ENCODE measurements at places on chromosomes 3 and 15.

DNA sequence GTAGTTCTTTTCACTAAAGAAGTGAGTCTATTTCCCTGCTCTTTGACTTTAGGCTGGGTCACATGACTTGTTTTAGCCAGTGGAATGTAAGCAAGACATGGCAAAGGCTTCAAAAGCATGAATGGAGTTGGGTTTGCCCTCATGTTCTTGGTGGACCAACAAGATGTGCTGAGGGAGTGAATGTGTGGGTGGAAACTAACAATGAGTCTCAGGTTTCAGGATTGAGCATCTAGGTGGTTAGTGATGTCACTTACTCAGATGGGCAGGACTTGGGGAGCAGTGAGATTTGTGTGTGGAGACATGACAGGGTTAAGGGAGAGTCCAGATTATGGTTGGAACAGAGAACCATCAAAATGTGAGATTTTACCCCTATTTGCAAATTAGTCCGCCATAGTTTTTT lies 181.4 kb upstream of the UBE2E1 start:
- DNase-seq, result no peak

DNA sequence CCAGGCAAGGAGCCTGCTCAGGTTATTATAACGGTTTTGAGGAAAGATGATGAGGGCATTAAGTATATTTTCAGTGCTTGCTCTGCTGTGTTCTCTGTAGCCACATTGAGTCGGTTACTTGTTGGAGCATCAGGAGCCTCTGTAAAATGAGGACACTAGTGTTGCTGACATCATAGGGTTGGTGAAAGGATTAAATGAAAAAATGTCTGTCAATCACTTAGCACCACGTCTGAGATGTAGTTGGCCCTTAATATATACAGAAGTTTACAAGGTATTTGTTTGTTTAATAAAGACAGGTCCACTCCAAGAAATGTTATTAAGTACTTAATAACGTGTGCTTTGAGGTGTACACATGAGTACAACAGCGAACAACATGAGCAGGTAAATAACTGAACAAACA lies 735 bp upstream of the SLC25A26 start:
- DNase-seq, result no peak

DNA sequence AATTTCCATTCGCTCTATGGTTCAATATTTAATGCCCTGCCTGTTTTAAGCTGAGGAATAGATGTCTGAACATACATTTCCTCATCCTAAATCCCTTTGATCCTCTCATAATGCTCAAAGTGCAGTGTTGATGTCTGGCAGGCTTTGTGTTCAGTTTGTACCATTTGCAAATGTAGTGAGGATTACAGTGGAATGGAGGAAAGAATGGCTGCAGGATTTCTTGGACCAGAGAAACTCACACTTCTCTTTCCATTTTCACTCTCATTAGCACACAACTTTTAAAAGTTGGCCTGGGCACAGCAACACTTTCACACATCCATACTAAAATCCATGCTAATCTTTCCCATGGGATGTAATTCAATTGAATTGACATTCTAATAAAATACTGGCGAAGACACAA lies 28.6 kb upstream of the THRB start:
- DNase-seq, result no peak

DNA sequence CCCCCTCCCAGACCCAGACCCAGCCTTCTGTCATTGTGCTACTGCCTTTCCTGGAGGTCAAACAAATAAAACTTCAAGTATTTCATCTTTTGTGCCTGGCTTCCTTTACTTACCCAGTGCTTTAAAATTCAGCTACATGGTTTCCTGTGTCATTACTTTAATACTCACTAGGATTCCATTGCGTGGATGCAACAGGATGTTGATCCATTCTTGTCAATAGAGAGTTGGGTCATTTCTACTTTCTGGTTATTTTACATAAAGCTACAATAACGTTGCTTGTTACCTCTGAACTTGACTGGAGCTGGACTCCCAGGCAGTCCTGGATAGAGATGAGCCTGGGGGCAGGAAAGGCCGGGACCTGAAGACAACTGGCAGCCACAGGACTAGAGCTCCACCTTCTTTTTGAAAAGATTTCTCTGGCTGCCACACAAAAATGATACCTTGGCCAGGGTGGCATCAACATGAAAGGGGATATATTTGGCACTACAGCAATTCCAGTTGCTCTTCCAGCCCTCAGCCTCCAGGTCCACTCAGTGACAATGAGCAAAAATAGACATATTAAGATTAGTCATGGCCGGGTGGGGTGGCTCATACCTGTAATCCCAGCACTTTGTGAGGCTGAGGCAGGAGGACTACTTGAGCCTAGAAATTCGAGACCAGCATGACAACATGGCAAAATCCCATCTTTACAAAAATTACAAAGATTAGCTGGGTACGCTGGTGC lies 23.3 kb upstream of the HEG1 start:
- no peak for DNase-seq

DNA sequence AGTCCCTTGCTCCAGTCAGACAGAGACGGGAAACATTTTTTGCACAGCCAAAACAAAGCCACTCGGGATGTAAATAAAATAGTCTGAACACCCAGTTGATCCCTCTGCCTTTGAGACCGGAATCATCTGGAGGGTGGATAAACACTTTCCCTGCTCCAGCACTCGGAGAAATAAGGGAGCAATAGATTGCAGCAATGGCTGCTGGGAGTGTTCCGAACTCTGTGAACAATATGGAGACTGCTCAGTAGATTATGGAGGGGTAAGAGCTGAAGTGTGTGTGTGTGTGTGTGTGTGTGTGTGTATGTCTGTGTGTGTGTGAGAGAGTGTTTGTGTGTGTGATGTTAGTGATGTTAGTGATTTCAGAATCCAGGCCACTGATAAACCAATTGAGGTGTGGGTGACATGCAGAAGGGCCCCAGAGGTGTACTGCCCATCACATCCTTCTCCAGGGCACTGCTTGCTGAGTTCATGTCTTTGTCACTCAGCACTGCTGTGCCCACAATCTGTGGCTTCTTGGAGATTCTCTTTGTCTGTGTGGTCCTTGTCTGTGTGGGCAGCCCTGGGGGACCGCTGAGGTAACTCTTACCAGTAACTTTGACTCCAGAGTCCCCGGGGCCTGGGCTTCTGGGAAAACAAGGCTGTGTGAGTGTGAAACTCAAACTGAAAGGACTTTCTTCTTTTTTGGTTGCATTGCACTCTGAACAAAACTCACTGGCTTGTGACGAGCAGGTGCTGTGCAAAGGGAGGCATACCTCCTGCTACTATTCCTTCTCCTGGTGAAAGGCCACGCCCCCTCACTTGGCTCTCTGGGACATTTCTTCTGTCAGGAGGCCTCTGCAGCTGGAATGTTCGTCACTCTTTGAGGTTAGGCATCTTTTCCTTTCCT lies 23.0 kb downstream of the CRYGS start:
- no peak for DNase-seq

GRCh38 chr3:71786551-71786950 lies 1.6 kb upstream of the PROK2 start:
- DNase-seq, result no peak

DNA sequence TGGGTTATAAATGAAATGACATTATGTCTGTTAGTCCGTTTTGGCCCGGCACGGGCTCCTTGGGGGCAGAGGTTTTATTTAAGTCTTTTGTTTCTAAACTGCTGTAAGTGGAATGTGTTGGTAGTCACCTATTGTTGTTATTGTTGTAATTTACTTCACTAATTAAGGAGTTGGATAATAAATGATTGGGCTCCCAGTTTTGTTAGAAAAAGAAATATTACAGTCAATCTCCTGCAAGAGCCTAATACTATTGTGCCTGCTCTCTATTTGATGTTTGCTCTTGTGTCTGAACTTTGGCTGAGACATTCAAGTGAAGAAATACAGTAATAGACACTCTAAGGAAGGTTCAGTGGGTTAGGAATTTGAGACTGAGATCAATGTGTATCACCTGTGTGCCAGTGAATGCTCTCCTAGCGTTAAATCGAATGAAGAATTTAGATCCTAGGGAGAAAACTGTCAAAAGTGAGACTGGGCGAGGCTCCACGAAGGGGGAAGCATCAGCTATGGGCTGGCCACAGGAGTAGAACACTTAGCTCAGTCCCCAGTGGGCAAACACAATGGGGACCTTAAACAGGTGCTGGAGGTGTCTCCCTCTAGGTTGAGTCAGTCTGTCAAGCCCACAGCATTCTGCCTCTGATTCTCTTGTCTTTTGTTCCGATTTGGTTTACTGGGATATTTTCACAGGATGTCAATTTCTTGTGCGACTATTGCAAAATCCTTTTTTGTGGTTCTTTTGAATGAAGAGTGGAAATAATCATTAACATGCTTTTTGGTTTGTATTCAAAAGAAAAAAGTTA lies 1.2 kb downstream of the ROBO2 start:
- DNase-seq, result peak; percentile 37

DNA sequence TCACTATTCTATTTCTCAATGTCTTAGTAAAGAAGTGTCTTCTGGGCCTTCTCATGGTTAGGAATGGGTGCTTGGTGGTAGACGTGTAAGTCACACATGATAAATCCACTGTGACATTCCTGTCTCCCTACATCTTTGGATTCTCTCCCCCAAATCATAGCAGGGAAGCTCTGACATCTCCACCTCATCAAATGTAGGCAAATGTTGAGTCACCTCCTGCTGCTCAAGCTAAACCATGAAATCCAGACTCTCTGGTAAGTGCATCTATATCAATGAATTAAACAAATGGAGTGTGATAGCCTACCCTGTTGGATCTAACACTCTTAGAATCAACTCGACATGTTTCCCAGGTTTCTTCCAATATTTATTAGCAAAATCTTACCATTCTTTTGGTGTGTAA lies 42.8 kb upstream of the RPL35A start:
- DNase-seq, result no peak

DNA sequence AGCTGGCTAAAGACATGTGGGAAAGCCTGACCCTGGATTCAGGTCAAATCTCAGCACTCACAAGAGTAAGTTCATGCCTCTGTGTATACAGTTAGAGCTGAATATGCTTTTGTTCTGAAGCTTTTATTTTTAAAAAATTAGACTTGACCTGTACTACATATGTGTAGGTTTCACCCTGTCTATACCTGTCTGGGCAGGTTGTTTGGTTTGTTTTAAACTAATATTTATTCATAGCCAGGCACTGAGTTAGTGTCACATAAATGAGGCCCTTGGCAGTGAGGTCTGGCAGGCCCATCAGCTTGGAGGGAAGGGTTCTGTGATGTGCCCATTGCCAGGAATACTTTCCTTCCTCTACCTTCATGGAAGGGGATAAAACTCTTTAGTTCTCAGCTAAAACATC lies 1.9 kb downstream of the DNAJA4 start:
- DNase-seq, result no peak

GRCh38 chr3:61844346-61844745 lies 283.0 kb downstream of the PTPRG start:
- no peak for DNase-seq

- no peak for DNase-seq
These were observed 43.8 kb upstream of the UACA start for GRCh38 chr15:70806992-70807712.

DNA sequence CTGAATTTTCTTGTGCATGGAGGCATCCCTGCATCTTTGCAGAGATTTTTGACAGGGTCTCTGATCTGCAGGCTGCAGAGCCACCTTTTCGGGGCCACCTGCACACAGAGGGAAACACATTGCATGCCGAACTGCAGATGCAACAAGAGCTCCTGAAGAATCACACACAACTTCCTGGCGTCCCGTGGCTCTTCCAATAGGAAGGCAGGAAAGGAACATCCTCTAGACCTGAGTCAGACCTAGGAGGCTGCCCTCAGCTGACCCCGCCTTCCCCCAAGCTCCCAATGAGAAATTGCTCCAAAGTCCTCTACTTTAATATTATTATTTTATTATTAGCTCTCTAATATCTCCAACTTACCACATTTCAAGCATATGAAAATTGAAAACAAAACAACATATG lies 213.2 kb upstream of the ARRDC4 start:
- DNase-seq, result no peak

DNA sequence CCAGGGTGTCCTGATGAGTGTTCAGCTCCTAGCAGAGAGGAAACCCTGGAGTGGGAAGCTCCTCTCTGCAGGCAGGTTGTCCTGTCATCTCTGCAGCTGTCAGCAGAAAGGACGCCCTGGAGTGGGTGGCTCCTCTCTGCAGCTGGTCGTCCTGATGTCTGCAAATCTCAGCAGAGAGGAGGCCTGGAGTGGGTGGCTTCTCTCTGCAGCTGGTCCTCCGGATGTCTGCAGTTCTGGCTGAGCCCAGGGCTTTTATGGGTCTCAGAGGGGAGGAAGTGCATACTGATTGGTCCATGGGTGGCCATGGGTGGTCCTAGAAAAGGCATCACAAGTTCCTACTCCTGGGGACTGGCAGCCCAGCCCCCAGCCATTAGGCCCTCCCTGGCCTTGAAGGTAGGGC lies 102.6 kb upstream of the BNIP2 start:
- DNase-seq, result no peak

- DNase-seq, result no peak
These were observed 30.3 kb downstream of the SYNM start for GRCh38 chr15:99135194-99135593.

- DNase-seq, result no peak
These were observed 37.9 kb downstream of the IL20RB start for GRCh38 chr3:136995652-136996051.

GRCh38 chr3:118760585-118761290 lies 273.9 kb downstream of the IGSF11 start:
- no peak for DNase-seq

DNA sequence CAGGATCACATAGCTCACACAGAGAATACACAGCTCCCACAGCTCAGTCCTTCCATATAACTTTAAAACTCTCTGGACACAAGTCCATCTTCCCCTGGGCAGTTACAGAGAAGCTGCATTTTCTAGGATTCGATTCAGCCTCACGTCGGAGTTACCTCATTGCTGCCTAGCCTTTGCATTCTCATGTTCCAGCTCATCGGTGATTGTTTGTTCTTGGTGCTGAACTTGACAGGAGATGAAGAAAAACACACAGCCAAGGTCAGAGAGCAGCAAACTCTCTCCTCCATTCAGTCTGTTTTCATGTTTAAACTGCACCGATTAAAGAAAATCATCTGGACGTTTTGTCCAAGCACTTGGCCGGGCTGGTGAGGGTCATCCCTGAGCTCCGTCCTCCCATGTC lies 375.5 kb upstream of the CFAP20DC start:
- no peak for DNase-seq

DNA sequence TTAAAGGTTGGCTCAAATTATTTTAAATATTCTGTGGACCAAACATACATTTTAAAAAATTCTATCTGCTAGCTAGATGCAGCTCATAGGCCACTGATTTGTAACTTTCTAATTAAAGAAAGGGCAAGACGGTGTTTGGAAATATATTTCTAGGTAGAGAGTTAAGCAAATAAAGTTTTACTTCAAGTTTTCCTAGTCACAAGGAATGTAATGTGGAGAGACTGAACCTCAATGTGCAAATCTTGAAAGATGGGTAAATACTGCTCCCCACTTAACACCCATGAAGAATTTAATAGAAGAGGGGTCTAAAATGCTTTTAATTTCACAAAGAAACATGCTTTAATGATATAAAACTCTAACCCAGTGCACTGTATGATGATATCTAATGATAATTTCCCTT lies 175.2 kb downstream of the TIGIT start:
- no peak for DNase-seq

DNA sequence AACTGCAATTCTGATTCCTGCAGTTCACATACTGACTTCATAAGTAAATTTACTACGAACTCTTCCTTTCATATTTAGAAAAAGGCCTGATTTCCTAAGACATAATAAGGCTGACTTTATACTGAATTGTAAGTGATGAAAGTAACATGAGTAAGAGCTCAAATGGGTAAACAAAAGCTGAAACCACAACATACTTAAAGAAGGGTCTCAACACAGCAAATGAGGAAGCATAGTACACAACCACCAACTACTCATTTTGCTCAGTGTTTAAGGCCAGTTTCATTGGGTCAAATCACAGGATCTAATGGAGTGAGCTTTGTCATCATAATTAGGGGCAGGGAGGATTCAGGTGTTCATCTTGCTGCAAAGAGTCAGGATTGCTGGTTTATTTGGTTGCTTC lies 81.4 kb downstream of the SETD2 start:
- no peak for DNase-seq

GRCh38 chr3:160280836-160281235 lies 55.6 kb downstream of the C3orf80 start:
- no peak for DNase-seq
